Immature natural killer cell (primary cell): ENCODE measurements at places on chromosomes 7 and 10.

DNA sequence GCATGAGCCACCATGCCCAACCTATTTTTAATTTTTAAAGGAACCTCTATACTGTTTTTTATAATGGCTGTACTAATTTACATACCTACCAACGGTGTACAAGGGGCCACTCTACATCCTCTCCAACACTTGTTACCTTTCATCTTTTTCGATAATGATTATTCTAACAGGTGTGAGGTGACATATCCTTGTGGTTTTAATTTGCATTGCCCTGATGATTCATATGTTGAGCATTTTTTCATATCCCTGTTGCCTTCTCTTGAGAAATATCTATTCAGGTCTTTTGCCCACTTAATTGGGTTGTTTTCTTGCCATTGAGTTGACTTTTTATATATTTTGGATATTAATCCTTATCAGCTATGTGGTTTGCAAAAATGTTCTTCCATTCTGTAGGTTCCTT lies 167.0 kb downstream of the CTTNBP2 start:
- DNase-seq, result no peak

DNA sequence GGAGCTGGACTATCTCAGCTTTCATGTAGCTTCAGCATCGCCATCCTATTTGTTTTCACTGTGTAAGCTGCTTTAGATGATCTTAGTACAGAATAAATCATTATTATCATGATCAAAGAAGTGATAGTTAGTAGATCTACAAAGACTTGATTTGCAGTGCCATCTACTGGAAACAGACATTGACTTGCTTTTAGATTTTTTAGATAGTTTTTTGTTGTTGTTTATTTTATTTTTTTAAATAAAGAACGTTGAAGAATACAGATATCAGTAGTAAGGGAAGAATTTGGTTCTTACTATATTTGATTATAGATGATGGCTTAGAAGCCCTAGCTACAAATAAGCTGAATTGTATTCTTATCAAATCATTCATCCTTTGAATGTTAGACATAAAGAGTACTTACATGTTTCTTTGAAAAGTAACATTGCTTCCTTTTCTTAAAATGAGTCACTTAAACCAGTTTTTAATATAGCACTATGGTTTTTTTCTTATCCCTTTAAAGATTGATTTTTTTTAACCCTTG lies 6.3 kb upstream of the SFMBT2 start:
- DNase-seq, result peak; percentile 52

DNA sequence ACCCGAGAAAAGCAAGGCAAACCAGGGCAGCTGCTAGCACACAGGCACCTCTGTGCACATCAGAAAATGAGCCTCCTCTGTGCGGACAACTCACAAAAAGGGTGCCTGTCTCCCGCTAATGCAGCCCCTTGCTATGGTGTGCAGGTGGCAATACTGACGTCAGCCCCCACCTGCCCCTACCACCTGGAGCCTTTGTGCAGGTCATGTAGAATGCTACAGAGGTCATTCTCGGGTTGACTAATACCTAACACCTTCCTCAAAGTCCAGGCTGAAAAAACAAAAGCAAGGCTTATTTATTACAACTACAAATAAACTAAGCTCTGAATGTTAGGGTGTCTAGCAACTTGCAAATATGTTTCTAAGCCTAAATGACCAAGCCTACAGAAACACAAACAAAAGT lies 13.9 kb downstream of the PIP4K2A start:
- no peak for DNase-seq

GRCh38 chr7:1532456-1533254 lies 2.2 kb downstream of the MAFK start:
- peak; percentile 54 for DNase-seq

GRCh38 chr7:468681-469562 lies 50.7 kb downstream of the PDGFA start:
- DNase-seq, result peak; percentile 52

DNA sequence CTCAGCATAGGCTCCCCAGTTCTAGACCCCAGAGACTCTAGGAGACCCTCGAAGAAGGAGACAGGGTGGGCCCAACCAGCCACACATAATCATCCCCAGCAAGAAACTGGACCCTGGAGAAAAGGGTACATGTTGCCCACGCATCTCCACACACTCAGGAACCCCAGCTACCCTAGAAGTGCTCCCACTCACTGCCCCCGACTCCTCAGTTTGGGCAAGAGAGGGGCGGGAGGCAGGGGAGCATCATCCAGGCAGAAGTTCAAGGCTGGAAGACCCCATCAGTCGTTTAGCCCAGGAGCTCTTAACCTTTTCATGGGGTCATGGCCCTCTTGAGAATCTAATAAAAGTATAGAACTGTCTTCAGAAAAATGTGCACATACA lies 1.8 kb upstream of the ZNF467 start:
- DNase-seq, result no peak

- no peak for DNase-seq
Measured at GRCh38 chr10:131845505-131846239, 55.1 kb upstream of the PPP2R2D start.

GRCh38 chr7:134307320-134307719 lies 9.4 kb downstream of the SLC35B4 start:
- no peak for DNase-seq

- DNase-seq, result no peak
Measured at GRCh38 chr10:119480667-119481066, 61.9 kb downstream of the RGS10 start.

GRCh38 chr10:98041352-98042043 lies 11.1 kb upstream of the CRTAC1 start:
- DNase-seq, result peak; percentile 26
